ENCODE measurements at places on chromosomes 2 and 18.

DNA sequence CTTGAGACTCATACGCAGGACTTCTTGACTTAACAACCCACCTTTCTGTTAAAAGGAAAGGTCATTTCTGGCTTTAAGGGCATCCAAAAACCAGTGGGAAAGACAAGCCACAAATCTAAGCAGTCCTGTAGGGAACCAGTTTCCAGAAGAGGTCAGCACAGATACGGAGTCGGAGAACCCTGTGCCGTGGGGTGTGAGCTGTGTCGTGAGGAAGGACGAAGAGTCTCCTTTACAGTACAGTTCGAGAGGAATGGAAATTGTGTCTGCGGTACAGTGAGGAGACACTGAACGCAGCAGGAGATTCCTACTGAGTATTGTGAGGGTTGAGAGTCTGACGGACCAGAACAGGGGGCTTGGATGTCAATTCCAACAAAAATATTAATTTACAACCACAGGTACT lies 17.7 kb downstream of the SLC30A3 start:
- DNase-seq: no peak

DNA sequence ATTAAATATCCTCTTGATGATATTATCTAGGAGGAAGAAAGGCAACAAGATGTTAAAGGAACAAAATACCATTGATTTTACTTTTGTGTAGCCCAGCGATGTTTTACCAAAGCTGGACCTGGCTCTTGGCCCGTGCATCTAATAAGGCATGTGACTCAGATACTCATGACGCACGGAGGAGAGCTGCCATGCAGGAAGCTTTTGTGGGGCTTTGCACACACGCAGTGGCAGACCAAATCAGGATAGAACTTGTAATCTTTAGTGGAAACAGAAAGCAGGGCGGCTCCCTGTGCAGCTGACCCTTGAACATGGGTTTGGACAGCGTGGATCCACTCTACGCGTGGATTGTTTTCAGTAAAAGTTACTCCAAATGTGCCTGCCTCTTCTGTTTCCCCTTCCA lies 190.0 kb downstream of the NAPG start:
- no peak for DNase-seq

DNA sequence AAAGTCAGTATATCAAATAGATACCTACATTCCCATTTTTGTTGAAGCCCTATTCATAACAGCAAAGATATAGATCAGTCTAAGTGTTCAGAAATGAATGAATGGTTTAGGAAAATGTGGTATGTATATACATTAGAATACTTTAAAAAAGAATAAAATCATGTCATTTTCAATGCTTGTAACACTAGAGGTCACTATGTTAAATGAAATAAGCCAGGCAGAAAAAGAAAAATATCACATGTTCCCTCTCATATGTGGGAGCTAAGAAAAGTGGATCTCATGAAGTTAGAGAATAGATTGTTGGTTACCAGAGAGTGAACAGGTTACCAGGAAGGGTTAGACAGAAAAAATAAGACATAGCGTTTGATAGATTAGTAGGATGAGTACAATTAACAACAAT lies 1111.0 kb upstream of the SLC39A10 start:
- DNase-seq: no peak

- peak; percentile 21 for DNase-seq
Measured at GRCh38 chr2:179020156-179020750, 29.7 kb downstream of the CCDC141 start.

DNA sequence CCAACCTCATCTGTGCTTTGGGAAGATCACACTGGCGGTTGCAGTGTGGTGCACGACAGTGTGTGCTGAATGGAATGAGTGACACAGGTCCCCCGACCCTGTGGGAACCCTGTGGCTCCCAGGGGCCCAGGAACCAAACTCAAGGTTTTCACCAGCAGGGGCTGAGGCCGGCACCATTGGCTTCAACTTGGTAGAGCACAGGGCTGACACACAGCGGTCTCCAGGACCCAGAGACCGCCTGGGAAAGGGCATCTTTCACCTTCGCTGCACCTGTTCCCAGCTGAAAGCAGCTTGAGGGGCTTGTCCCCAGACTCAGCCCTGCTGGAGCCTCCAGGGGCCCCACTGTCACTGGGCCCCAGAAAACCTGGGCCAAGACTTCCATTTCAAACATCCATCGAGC lies 59.0 kb upstream of the ODC1 start:
- no peak for DNase-seq

- DNase-seq: no peak
Measured at GRCh38 chr2:88537640-88538039, 85.1 kb upstream of the FOXI3 start.

DNA sequence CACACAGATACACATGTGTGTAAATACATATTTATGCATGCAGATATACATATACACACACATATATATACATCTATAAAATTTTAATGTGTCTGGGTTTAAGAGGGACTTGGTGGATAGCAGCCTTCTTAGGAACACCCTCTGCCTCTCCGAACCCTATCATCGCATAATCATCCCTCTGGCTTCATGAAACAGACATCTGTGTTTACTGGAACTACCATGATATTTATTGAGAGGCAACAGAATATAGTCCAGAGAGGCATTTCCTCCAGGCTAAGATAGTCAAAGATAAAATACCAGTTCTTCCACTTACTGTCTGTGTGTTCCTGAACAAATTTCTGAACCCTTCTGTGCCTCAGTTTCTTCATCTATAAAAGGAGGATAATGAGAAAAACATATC lies 239.0 kb upstream of the FANCL start:
- no peak for DNase-seq

DNA sequence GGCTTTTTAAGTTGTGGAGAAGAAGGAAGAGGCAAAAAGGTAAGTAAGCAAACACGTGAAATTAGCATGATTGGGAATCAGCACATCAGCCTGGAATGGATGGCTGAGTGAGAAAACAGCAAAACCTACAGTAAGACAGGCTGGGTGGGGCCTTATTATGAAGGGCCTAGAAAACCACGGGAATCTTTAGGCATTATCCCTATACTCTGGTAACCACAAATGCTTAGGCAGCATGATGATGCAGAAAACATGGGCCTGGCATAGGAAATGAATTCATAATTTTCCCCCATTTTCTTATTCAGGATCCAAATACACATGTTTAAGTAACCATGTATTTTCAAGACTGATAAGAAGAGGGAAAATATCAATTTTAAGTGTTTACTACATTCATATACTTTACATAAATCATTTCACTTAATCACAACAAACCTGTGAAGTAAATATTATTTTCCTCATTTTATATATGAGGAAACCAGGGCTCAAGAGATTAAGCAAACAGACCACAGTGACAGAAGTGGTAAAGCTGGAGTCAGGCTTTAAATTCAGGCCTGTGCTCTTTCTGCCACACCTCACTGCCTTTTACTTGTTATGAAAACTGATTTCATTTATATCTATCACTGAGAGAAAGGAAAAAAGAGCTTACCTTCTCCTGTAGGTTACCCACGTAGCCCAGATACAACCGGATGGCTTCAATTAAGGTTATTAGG lies 4.0 kb downstream of the TMEM17 start:
- DNase-seq: no peak

DNA sequence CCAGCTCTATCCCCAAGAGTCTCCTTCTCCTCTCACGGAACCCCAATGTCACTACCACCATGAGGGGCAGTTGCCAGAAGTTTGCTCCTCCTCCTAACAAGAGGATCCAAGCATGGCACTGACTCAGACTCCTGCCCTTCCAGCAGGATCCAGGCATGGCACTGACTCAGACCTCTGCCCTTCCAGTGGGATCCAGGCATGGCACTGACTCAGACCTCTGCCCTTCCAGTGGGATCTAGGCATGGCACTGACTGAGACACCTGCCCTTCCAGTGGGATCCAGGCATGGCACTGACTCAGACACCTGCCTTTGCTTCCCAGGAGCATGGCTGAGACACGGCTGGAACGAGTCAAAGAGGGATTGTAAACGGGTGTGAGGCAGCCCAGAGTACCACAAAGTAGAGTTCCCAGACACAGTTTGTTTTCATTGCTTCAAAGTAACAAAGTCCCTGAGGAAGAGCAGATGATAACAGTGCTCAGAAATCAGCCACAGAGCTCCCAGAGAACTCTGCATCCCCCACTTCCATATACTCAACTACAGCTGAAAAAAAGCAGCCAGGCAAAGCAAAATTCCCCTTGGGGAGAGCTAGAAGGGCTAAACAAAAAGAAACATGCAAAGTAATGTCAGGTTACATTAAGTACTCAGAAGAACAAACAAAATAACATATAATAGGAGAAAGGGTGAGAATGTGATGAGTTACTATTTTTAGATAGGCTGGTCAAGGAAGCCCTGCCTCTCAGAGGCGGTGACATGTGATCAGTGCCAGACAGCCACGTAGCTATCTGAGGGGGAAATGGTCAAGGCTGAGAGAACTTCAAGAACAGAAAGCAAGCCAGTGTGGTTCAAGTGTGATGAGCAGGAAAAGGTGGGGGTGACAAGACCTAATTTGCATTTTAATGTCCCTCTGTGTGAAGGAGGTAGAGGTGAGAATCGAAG lies 3.0 kb downstream of the BUB1 start:
- DNase-seq: no peak

DNA sequence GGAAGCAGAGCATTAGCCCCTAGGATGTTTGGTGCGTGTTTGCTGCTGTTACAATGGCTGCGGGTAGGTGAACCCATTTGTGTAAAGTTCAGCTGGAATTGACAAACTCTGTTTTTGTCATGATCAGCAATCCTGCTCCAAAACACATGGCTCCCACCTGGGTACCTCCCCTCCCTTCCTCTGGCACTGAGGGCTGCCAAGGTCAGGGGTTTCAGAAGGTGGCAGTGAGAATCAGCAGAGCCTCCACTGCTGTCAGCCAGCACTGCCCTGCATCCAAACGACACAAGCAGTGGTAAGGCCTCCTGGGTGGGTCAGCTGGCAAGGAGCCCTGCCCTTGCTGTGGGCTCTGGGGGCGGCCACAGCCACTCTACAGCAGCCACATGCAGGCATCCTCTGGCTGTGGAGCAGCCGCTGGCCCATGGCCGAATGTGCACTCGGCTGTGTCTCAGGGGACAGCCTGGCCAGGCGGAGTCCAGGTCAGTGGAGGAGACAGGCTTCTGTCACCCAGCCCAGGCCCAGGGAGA lies 32.8 kb upstream of the LDLRAD4 start:
- DNase-seq: no peak

GRCh38 chr2:84972932-84973331 lies 2.0 kb downstream of the KCMF1 start:
- DNase-seq: no peak

GRCh38 chr2:221724631-221725203 lies 152.6 kb upstream of the EPHA4 start:
- no peak for DNase-seq

GRCh38 chr2:170925923-170926322 lies 3.1 kb upstream of the GORASP2 start:
- no peak for DNase-seq

DNA sequence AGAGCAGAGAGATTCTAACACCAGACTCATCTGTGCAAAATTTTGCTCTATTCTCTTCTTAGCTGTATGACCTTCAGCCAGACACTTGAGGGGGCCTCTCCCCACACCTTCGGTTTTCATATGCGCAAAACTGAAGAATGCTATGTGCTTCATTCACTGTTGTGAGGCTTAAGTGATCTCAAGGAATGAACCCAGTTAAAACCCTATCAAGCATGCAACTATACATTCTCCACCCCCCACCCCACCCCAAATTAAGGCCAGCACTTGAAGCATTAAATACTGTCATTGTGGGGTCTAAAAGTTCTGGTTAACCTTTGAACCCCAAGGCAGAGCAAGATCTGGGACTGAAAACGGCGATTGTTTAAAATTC lies 10.0 kb downstream of the PCARE start:
- DNase-seq: no peak

DNA sequence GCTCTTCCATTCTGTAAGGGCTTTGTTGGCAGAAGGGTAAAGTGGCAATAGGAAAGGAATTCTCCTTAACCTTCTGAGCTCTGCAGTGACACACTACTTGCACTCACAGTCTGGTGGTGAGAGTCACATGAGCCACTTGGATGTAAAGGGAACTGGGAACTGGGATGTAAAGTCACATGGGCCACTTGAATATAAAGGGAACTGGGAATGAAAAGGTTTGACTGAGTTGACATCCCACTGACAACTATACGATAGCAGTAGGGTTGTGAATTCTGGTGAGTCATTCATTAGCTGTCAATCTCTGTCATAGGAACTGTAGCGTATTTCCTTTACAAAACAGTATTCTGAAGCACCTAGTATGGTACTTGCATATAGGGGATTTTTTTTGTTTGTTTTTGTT lies 5.5 kb downstream of the RPE start:
- DNase-seq: no peak

DNA sequence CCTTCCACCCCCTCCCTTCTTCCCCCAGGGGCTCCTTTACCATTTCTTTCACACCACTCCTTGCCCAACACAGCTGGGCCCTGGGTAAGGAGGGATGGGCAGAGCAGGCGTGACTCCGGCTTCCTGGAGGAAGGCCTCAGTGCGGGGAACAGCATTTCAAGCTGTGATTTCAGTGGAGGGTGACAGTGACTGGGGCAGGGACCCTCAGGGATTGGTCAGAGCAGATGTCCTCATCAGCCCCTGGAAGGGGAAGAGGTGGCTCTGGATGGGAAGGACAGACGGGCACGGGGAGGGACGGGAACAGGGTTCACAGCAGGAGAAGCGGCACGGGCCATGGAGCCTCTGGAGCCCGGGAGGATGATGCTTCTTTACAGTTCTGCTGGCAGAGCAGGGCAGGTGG lies 130.8 kb upstream of the TWIST2 start:
- DNase-seq: no peak

DNA sequence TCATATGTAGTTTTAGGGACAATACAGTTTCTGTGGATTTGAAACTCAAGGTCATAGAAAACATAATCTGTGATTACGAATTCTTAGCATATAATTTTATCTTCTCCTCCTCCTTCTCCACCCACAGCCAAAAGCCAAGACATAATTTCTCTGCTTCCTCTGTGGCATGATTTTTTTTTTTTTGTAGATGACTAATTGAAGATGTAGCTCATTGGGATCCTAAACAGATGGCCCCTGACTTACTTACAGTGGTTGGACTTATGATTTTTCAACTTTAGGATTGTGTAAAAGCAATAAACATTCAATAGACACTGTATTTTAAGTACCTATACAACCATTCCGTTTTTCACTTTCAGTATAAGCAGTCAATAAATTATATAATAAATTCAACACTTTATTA lies 42.3 kb downstream of the FSIP2 start:
- no peak for DNase-seq

GRCh38 chr2:31886700-31887099 lies 124.1 kb downstream of the MEMO1 start:
- no peak for DNase-seq

DNA sequence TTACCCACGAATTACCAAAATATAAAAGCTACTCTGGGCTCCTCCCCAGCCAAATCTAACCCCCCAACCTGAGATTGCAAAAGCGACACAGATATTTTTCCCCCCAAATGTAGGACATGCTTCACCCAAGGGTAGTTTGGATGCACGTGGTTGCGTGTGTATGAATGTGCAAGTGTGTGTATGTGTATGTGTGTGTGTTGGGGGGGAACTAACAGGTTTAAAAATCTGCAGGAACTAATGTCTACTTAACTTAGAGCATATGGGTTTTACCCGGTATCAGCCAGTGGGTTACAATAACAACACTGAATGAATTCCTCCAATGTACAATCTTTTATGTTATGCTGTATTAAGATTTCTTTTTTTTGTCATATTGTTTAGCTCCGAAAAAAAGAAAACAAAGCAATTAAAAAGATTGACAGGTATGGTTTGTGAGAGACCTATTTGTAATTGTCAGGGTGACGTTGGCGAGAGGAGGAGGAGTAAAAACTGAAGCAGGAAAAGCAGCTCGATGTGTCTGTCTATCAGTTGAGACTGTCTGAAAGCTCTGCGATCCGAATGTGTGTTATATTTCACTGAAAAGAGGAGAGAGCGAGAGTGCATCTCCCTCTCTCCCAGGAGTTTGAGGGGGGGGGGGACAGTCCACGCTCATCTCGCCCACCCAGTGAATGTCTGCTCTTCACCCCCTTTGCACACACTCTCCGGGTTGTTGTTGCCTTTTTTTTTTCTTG lies at the start of gene TSHZ1:
TSS of gene TSHZ1 (plus strand) at position 524 of the 728 bp plus-strand sequence. CDS start 1,080 bp downstream, outside the sequence.
- no peak for DNase-seq

All from stimulated activated CD4-positive, alpha-beta T cell treated with anti-CD3 and anti-CD28 coated beads, Interleukin-15, amount 100 ng/mL, for 1 hour (primary cell).